Activated naive CD8-positive, alpha-beta T cell treated with anti-CD3 and anti-CD28 coated beads for 36 hours (primary cell): ENCODE measurements at places on chromosomes 7 and 10. TPM values are rescaled to one million over a fixed set of nuclear protein-coding genes. Genes with fewer than 3 reads are reported as not detected.

- peaks cover 17% of the 10 kb centered on the region for H3K4me1 ChIP-seq
- H3K36me3 ChIP-seq = no peaks in the 10 kb centered on the region
- no peaks in the 10 kb centered on the region for H3K27me3 ChIP-seq
Observed at GRCh38 chr7:110947408-110947807, 143.5 kb upstream of the LRRN3 start.

Gene GTF2IRD1
- 2.0 TPM for total RNA-seq

GRCh38 chr10:25867321-25867720 lies 66.7 kb upstream of the MYO3A start:
- H3K36me3 ChIP-seq = no peaks in the 10 kb centered on the region
- H3K27me3 ChIP-seq = peaks cover 2% of the 10 kb centered on the region
- DNase-seq = no peak
- H3K4me1 ChIP-seq = no peaks in the 10 kb centered on the region
- H3K27ac ChIP-seq = no peak overlapping the region
- no peak overlapping the region for H3K4me3 ChIP-seq

Gene ZNF239
- total RNA-seq = 1.7 TPM

Gene TOMM7
- 249 TPM for total RNA-seq

Gene VWDE
- 0.98 TPM for total RNA-seq

- no peaks in the 10 kb centered on the region for H3K4me1 ChIP-seq
- no peak overlapping the region for H3K27ac ChIP-seq
- H3K27me3 ChIP-seq = no peaks in the 10 kb centered on the region
- H3K36me3 ChIP-seq = no peaks in the 10 kb centered on the region
- DNase-seq = no peak
- H3K4me3 ChIP-seq = no peak overlapping the region
Observed at GRCh38 chr7:157817433-157817832, 480.6 kb downstream of the DNAJB6 start.

DNA sequence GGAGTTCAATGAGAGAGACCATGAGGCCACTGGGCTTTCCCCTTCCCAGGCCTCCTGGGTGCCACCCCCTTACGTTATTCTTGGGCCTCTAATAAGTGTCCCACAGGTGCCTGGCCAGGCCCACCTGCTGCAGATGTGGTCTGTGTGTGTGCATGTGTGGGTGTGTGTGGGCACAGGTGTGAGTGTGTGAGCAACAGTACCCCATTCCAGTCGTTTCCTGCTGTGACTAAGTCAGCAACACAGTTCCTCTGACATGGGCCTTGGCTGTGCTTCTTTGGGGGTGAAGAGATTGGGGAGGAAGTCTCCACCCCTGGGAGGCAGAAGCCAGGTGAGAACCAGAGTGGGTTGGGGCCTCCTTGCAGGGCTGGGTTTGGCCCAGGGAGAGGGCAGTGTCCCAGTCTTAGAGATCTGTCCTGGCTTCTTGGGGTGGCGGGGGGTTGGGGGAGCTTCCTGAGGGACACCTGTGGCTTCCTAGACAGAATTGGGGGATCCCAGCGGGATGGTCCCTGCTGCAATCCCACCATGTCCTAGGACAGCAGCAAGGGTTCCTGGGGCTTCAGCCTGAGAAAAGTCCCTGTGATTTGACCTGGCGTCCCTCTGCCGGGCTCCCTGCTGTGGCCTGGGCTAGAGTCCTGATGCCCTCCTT lies 4.1 kb upstream of the PILRB start:
- peak; percentile 61 for DNase-seq
- H3K27ac ChIP-seq = peak overlapping the region; percentile 88
- peaks cover 34% of the 10 kb centered on the region for H3K36me3 ChIP-seq

DNA sequence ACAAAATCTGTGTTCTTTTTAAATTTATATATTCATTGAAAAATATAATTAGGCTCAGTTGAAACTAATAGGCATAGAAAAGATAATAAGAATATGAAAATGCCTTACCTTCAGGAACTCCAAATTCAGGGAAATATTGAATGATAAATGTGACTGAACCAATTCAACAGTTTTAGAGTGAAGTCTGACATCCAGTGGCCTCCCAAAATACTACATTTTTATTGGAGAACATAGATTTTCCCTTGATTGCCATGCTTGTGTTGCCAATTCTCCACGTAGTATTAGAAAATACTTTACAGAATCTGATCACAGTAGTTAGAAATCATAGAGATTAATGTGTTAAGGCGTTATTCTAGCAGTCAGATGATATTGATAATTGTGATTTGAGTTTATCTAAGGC lies 1246.7 kb downstream of the GATA3 start:
- no peak overlapping the region for H3K4me3 ChIP-seq
- H3K27me3 ChIP-seq = peaks cover 8% of the 10 kb centered on the region
- H3K4me1 ChIP-seq = no peaks in the 10 kb centered on the region
- no peak for DNase-seq

DNA sequence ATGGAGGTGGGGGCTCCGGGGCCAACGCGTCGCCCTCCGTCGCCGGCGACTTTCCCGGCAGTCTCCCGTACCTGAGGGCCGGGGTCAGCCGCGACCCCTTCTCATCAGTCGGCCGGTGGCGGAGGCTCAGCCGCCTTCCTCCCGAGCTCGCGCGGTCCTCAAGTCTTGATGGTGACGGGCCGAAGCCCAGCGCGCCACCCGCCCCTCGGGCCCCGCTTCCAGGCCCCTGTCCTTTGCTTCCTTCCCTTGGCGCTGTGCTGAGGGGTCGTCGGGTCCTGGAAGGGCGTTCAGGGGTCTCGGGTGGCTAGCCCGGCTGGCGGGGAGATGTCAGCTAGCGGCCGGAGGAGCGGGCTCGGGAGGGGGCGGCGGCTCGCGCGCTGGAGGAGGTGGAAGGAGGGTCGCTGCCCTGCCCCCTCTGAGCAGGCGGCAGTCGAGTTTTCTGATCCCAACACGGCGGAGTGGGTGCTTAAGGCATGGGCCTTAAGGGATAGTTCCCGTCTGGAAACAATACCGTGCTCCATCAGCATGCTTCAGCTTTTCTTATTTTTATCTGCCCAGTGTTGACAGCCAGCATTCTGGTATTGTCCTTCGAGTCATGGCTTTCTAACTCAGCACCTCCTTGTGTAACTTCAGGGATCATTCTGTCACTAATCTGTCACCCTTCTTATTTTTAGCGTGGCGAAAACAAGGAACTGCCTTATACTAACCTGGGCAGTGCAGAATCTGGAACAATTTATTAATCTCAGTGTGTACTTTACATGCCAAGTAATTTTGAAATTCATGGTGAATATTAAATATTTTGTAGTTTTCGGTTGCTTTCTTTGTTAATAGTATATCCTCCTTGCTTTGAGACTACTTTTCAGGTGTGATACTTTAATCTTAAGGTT lies 748 bp downstream of the PHTF2 start:
- DNase-seq = peak; percentile 31
- peak overlapping the region; percentile 88 for H3K27ac ChIP-seq
- H3K36me3 ChIP-seq = peaks cover 35% of the 10 kb centered on the region
- H3K4me3 ChIP-seq = peak overlapping the region; percentile 94
- no peaks in the 10 kb centered on the region for H3K27me3 ChIP-seq

- no peaks in the 10 kb centered on the region for H3K36me3 ChIP-seq
- peaks cover 3% of the 10 kb centered on the region for H3K27me3 ChIP-seq
- peaks cover 4% of the 10 kb centered on the region for H3K4me1 ChIP-seq
- H3K27ac ChIP-seq = no peak overlapping the region
- H3K4me3 ChIP-seq = no peak overlapping the region
Observed at GRCh38 chr10:73965890-73966768, 31.8 kb upstream of the VCL start.

DNA sequence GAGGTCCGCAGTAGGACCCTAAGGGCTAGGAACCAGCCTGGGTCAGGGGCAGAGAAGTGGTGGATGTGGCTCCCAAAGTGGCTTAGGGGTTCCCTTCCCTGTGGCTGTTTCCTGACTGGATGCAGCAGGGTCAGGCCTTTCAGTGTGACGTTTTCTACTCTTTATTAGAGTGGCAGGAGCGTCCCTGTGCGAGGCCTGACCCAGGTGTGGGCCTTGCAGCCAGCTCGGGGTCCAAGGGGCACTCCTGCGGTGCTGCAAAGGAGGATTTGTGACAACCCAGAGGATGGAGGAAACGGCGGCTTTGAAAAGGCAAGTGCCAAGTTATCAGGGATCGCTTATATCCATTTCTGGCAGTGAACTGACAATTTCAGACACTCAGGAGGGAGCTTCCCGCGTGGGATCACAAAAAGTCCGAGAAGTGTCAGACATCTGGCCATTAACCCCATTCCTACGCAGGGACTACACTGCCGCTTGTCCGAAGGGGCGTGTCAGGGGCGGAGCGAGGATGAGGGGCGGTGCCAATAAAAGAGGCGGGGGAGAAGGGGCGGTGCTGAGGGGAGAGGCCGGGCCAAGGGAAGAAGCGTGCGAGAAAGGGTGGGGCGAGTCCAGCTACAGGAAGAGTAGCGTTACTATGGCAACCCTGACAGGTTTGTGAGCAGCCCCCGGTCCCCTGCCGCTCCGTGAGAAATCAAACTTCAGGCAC lies 98.8 kb upstream of the ZNF722 start:
- H3K4me1 ChIP-seq = peaks cover 2% of the 10 kb centered on the region
- H3K36me3 ChIP-seq = peaks cover 15% of the 10 kb centered on the region
- no peaks in the 10 kb centered on the region for H3K27me3 ChIP-seq
- peak; percentile 81 for DNase-seq
- H3K4me3 ChIP-seq = peak overlapping the region; percentile 97

DNA sequence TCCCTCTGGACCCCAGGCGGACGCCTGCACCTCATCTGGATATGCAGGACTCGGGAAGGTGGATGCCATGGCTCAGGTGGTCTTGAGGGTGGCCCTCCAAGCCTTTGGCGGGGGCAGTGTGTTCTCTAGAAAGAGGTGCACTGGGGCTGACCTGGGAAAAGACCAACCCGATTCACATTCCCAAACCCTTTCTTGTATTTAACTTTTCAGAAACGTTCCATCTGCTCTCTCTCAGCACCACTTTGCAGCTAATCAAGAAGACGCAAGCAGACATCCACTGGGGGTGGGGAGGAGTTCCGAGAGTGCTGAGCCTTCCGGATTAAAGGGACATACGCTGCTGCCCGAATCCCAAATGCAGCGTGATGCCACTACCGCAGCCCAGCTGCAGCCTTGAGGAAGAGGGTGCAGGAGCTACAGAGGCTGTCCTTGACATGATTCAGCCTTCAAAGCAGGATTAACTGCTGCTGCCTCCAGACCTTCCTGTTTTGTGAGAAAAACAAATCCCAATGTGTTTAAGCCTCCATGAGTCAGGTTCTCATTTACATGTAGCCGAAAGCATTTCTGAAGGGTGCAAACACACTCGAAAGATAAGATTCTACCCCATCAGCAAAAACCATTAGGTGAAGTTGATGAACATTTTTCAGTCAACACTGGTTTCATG lies 39.9 kb downstream of the RBM17 start:
- peaks cover 4% of the 10 kb centered on the region for H3K27me3 ChIP-seq
- H3K36me3 ChIP-seq = no peaks in the 10 kb centered on the region
- H3K27ac ChIP-seq = no peak overlapping the region
- H3K4me1 ChIP-seq = peaks cover 42% of the 10 kb centered on the region

GRCh38 chr10:88389456-88389855 lies 193.7 kb downstream of the RNLS start:
- no peak overlapping the region for H3K4me3 ChIP-seq
- H3K36me3 ChIP-seq = peaks cover 6% of the 10 kb centered on the region
- H3K27me3 ChIP-seq = no peaks in the 10 kb centered on the region
- H3K27ac ChIP-seq = no peak overlapping the region

GRCh38 chr7:114688443-114689055 lies 233.3 kb upstream of the MDFIC start:
- H3K27ac ChIP-seq = no peak overlapping the region
- H3K27me3 ChIP-seq = peaks cover 4% of the 10 kb centered on the region
- H3K4me1 ChIP-seq = no peaks in the 10 kb centered on the region
- H3K4me3 ChIP-seq = no peak overlapping the region

- H3K27me3 ChIP-seq = no peaks in the 10 kb centered on the region
- H3K27ac ChIP-seq = no peak overlapping the region
- peaks cover 37% of the 10 kb centered on the region for H3K4me1 ChIP-seq
- no peak for DNase-seq
- no peak overlapping the region for H3K4me3 ChIP-seq
- H3K36me3 ChIP-seq = no peaks in the 10 kb centered on the region
Observed at GRCh38 chr7:100195222-100195621, 17.5 kb downstream of the STAG3 start.

DNA sequence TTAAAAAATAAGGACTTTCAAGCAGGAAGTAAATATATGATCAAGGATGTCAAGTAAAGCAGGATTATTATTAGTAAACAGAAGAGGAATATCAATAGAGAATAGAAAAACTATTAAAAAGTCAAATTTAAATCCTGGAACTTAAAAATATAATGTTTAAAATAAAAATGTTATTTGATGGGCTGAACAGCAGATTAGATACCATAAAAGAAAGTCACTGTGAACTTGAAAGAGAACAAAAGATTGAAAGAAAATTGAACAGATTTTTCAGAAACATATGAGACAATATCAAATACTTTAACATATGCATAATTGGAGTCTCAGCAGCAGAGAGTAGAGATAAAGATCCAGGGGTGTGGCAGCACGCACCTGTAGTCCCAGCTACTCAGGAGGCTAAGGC lies 1213.7 kb upstream of the AUTS2 start:
- no peak overlapping the region for H3K27ac ChIP-seq
- H3K4me3 ChIP-seq = no peak overlapping the region
- no peaks in the 10 kb centered on the region for H3K27me3 ChIP-seq
- no peak for DNase-seq
- H3K4me1 ChIP-seq = no peaks in the 10 kb centered on the region
- H3K36me3 ChIP-seq = no peaks in the 10 kb centered on the region

DNA sequence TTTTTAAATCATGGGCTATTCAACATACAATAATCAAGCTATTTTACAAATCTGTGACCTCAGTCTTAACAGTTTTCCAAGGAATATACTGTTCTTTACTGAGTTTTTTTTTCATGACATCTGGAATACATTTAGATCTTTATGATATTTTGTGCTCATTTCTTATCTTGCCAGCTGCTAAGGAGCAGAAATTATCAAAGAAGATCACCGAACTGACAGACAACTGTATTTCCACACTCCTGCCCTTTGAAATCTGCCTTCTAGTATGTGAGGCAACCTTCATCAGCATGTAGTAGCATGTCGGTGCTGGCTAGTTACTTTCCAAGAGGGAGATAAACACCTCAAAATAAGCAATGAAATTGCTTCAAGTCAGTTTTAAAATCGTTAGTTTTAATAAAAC lies 66.4 kb downstream of the NHLRC2 start:
- H3K36me3 ChIP-seq = peaks cover 8% of the 10 kb centered on the region
- H3K4me1 ChIP-seq = peaks cover 2% of the 10 kb centered on the region
- no peak overlapping the region for H3K4me3 ChIP-seq
- DNase-seq = no peak

GRCh38 chr7:85006754-85007153 lies 180.1 kb downstream of the SEMA3D start:
- peaks cover 10% of the 10 kb centered on the region for H3K27me3 ChIP-seq
- DNase-seq = no peak
- H3K36me3 ChIP-seq = no peaks in the 10 kb centered on the region

Gene PLXNA4
- 0.29 TPM for total RNA-seq

- no peak for DNase-seq
- no peak overlapping the region for H3K4me3 ChIP-seq
- no peaks in the 10 kb centered on the region for H3K4me1 ChIP-seq
- no peak overlapping the region for H3K27ac ChIP-seq
Observed at GRCh38 chr10:61634746-61635145, 28.0 kb upstream of the CABCOCO1 start.

Gene FFAR4
- not detected for total RNA-seq
